ENCODE measurements at places on chromosomes 6 and 20.

- no peak for DNase-seq
Measured at GRCh38 chr6:62298745-62299392, 12.8 kb upstream of the KHDRBS2 start.

DNA sequence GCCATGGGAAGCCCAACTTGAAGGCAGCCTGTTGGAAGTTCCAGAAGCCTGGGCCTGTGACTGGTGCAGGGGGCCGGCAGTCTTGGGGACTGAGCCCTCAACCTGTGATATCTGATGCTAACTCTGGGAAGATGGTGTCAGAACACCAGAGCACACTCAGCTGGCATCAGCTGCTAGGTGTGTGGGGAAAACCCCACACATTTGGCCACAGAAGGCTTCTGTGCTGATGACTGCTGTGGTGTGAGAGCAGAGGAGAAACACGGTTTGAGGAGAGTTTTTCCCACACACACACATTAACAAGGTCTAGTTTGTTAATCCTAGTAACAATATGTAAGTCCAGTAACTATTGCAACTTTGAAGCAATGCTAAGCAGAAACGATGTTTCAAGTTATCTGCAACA is 78.0 kb downstream of the PSMB1 start:
- DNase-seq, result no peak

DNA sequence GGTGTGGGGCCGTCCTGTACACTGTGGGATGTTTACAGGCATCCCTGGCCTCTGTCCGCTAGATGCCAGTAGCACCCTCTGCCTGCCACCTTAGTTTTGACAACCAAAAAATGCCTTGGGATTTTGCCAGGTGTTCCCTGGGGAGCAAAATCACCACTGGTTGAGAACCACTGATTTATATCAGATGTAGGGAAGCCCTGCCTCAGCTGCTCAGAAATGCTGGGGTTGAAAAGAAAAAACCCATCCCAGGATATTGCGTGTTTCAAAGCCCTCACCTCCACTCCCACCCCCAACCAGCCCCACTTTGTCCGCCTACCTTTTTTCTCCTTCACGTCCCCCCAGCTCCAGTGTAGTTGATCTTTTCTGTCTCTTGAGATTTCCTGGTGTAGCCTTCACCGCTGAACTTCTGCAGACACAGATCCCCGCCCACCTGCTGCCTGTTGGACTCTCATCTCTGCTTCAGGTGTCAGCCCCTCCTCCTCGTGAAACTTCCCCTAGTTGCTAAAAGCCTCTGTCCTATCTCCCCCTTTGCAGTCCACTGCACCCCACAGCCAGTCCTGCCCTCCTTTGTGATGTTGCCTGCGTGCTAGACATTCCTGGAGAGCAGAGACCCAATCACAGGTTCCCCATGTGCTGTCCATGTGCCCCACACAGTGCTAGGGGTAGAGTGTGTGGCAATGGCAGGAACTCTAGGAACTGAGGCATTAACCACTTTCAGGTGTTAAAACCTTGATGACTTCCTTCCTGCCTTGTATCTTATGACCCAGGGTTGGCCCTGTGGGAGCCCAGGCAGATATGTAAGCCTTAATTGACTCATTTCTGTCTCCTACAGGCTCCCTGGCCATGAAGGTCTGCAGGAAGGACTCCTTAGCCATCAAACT is 98.9 kb downstream of the TBC1D7 start:
- no peak for DNase-seq

DNA sequence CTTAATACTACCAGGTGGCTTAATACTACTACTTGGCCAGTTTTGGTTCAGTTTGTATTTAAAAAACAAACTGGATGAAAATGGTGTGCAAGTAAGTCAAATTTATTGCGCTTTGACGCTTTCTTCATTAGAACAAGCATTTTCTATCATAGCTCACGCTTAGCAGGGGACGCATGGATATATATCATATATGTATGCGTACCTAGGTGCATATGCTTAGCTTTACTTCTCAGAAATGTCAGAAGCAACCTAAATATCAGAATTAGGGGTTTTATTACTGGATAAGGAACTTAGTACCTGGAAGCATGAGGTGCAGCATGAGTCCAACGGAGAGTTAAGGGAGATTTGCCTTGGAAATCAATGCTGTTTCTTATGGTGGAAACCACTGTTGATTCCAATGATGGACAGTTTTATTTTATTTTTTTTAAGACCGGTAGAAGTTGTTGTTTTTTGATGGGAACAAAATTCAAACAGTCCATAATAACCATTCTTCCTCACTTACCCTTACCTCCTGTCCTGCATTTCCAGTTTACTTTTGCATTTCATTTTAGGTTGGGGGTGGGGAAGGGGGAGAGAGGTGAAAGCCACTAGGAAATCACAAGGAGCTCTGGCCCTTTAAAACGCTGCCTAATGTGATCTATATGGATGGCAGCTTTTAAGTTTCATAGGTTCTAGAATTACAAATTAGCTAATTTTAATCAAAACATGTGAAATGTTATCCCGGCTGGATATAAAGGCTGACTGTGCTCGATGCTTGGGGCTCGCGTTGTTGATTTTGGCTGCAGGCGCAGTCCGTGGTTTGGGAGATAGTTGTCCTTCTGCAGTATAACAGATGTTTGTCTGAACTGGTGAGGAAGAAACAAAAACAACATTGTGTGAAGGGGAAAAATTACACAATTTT is 2.1 kb downstream of the SOBP start:
- no peak for DNase-seq

- DNase-seq, result peak; percentile 67
Measured at GRCh38 chr6:17869753-17870050, 117.7 kb downstream of the KIF13A start.

DNA sequence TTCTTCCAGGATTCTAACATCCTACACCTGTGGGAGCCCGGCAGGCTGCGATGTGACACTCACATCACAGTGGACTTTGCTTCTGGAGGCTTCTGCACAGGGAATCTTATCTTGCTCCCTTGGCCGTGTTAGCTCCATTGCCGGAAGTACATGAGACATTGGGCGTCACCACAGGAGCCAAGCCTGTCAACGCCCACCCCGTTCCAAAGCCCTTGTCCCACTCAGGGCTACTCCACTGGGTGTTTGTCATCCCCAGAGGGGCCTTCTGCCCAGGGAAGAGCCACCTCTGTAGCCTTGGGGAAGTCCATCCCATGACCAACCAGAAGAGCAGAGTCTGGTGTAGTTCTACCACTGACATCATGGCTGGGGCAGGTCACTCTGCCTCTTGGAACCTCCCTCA is 1.7 kb downstream of the RAB44 start:
- DNase-seq, result no peak

GRCh38 chr6:9766240-9766915 is 648.5 kb downstream of the TFAP2A start:
- DNase-seq, result peak; percentile 82

DNA sequence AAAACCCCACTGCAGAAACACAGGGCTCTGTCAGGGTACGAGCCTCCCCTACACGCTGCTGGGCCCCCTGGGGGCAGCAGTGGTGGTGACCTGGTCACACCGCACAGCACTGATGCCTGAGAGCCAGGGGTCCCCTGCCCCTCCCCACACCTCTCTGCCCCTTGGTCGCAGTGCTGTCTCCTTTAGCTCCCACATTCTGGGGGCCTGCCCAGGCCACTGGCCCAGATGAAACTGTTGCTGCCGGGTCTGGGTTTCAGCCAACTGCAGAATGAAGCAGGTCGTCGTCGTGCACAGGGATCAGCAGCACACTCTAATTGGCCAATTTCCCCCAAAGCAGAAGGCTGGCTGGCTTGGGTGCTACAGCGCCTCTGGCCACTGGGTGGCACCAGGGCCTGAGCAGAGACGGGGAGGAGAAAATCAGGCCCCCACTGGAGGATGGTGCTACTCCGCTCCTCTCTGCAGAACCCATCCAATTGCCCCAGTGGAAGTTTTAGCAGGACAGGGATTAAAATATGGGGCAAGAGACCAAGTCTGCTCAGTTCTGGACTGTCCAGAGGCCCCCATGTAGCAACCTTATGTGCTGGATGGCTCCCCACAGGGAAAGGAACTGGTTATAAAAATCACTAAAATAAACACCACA is 26.1 kb downstream of the DIDO1 start:
- DNase-seq, result peak; percentile 73

DNA sequence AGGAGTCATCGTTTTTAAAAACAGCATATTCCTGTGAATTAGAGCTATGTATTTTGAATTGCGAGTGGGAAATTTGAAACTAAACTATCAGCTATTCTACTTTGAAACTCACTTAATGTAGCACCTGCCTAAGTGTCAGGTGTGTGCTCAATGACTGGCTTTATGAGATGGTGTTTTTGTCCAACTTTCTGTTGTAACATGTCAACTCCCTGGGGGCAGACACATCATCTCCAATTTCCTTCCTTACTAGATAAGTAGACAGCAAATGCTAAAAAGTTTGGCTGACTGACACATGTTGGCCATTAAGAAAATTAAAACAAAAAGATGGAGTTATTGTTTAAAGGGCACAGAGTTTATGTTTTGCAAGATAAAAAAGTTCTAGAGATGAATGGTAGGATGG is 226.9 kb downstream of the TFAP2B start:
- DNase-seq, result no peak

GRCh38 chr20:58260006-58260405 is 31.6 kb upstream of the ANKRD60 start:
- no peak for DNase-seq

GRCh38 chr6:77834591-77834996 is 181.8 kb downstream of the MEI4 start:
- no peak for DNase-seq

DNA sequence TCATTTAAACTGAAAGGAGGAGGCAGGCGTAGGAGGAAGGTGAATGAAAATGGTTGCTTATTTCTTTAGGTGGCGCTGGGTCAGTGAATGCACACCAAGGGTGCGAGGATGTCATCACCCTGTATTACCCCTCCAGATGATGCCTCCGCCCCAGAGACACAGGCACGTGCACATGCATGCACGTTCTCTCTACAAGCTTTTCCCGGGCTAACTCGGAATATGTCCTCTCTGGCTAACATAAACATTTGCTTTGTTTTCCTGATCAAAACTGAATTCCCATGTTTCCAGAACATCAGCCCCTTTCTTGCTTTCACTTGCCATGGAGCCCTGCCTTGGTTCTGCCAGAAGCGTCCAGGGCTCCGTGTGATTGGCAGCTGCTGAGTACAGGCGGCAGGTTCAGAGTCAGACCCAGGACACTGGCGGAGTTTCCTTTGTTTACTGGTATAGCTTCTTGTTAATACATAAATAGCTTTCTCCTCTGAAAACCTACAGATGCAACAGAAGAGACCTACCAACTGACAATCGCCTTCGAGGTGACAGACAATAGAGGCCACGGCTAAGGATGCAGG is 131.2 kb upstream of the RPS6KA2 start:
- no peak for DNase-seq

- peak; percentile 37 for DNase-seq
Measured at GRCh38 chr6:52550870-52551269, 26.0 kb downstream of the TRAM2 start.

GRCh38 chr20:1373614-1374013 is 19.2 kb downstream of the FKBP1A start:
- DNase-seq, result peak; percentile 79

- no peak for DNase-seq
Measured at GRCh38 chr6:165008971-165009370, 300.4 kb downstream of the C6orf118 start.

DNA sequence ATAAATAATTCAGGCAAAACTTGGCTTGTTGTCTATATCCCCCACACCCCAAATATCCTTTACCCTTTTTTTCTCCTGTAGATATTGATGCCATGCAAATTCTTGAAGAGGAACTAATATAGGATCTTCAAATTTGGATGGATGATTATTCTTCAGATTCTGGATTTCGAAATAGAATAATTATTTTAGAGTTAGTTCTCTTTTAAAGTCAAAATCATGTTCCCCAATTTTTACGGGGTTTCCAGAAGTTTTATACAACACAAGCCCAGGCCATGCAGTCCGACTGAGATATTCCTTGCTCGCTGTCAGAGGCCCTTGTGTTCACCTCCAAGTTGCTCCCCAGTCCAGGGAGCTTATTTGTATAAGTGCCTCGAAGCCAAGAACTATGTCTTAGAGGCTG is 4.4 kb downstream of the PPIL6 start:
- DNase-seq, result no peak

GRCh38 chr6:82072121-82072521 is 175.4 kb downstream of the IBTK start:
- no peak for DNase-seq

- no peak for DNase-seq
Measured at GRCh38 chr6:159311618-159312017, 142.4 kb downstream of the FNDC1 start.

DNA sequence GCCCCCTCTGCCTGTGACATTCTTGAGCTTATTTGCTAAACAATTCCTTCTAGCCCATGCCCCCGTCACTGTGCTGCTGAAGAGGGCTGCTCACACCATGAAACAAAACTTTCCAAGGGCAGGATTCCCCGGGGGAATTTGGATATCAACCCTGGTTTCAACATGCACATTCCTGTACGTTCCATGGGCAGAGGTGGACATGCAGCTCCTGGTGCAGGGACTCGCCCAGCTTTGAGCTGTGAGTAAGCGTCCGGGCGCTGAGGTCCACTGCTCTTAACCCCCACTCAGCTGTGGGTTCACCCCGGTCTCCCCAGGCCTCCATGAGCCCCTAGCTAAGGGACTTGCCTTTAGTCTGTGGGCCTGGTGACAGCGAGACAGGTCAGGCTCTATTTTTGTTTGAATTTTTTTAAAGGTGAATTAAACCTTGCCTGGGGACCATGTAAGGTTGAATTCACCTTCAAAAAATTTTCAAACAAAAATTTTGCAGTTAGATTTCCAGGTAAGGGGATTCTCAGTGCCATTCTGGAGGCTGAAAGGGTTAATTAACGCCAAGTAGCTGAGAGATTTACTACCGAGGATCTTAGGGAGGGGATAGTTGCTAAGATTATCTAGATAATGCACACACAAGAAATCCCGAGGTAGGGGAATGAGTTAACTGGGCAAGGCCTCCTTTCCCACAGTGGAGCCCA is 70.3 kb upstream of the SLC22A23 start:
- DNase-seq, result no peak

DNA sequence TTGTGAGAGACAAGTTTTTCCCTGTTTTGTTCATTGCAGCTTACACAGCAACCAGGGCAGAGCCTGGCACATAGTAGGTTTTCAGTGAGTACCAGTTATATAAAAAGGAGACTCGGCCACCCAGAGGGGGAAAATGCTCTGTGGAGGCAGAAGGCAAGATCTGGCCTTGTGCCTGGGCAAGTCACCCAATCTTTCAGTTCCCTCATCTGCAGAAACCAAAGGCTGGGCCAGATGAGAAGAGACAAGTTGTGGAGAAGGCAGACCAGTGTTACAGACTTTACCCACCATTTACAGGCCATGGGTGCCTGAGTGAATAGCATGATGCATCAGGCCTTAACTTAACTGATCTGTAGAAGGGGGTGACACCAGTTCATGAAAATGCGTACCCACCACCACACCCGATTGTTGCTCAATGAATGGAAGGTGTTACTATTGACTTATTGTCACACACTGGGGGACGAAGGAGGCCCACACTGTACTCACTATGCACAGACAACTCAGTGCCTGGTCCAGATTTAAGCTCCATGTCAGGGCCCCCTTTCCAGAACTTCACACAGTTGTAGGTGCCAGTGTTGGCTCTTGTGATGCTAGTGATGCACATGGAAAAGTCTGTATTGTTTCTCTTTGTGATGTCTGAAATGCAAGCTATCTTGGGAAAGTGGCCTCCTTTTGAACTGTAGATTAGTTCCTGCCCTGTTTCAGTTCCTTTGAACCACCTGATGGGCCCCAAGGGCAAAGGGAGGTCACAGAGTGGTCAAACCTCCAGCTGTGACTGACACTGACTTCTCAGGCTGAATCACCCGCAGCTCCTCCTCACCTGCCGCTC is 64.3 kb upstream of the SIRPG start:
- DNase-seq, result no peak

GRCh38 chr6:119040636-119041035 is 37.8 kb downstream of the FAM184A start:
- DNase-seq, result no peak

- DNase-seq, result no peak
Measured at GRCh38 chr6:107047807-107048206, 19.8 kb downstream of the MTRES1 start.
